ENCODE measurements at places on chromosomes 5 and 9.

DNA sequence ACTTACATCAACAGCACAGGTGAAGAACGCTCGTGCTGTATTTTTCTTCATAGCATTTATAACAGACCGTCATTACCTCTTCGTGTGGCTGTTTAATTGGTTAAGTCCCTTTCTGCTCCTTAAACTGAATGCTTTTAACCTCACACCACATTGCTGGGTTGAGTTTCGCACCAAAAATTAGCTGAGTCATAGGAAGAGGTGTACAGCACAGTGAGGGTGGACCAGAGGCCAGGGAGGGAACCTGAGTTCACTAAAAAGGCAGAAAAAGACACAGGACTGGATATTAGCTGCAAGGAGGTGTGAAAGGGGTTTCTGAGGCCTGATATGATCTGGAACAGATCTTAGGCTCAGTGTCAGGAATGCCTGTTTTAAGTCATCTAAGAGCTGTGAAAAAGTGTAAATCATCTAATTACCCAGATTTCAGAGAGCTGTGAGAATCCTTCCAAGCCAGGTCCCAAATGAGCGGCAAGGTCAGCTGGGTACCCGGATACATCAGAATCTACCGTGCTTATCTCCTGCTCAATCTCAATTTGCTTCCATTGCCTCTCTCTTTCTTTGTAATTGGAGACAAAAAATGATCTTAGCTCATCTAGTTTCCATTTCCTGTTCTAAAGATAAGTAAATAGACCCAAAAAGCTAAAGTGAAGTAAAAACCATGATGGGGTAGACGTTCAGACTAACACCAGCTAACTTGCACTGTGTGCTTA lies 7.1 kb upstream of the CFAP90 start:
- DNase-seq = no peak

- no peak for DNase-seq
Measured at GRCh38 chr5:11520241-11520930, 383.9 kb downstream of the CTNND2 start.

- DNase-seq = no peak
Measured at GRCh38 chr9:19451240-19452087, 42.7 kb downstream of the ACER2 start.

DNA sequence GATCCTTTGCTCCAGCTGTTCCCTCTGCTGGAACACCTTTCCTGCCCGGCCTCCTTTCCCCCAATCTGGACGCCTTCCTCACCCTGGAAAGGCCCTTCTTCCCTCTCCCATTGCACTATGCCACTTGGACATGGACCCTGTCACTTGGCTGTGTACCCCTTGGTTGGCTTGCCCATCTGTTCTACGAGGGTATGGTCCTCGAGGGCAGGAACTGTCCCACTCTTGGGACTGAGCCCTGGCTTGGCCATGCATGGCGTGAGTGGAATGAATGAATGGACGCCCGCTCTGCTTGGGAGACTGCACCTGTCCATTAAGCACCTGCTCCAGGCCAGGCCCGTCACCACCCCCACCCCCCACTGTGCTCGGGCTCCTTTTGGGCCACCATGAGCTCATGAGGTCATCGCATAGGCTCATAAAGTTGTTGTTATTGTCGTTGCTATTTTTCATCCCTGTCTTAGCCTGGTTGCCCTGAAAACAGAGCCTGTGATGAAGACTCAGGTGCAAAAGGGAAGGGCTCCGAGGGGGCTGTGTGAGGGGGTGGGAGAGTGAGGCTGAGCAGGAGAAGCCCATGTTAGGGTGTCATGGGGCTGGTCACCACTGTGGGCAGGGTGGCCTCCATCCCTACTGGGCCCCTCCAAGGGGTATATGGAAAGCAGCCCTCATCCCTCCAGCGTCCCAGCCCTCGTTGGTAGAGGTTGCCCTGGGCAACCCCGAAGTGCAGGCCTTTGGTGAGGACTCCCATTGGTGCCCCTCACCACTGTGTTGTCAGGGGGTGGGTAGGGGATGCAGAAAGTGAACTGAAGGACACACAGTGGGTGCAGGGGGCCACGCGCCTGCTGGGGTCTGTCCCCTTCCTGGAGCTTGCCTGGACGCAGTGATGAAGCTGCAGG lies 57.2 kb upstream of the IER5L start:
- DNase-seq = no peak
